ENCODE measurements at places on chromosomes 5 and 9.

DNA sequence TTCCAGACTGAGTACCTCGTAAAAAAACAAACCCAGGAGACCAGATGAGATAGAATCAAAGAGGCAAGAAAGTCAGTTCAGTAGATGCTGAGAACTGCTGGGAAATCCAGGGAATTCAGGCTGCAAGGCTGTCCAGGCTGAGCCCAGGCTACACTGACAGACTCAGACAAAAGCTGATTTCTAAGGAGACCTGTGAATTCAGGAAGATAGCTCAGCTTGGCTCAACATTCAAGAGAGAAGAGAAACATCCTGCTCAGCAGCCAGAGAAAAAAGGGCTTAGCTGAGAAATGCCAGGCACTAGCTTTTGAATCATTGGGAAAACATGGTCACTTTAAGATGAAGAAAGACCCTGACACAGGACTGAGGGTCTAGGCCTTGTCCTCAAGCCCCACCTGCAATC, 118.2 kb upstream of the SLC44A1 start:
- no peak for DNase-seq

DNA sequence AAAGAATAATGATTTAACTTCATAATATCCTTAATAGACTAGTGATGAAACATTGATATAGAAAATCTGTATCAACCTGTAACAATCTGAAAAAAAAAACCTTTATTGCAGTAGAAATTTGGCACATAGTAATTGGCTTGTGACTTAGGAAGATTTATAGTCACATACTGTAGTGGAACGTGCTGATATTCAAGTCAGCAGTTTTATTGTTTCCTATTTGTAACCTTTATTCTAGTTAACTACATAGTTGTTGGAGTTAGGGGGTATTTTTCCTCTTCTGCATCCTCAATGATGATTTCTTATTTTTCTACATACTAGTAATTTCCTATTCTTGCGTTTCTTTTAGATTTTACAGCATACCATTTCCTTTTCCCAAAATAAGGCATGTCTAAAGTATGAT, 14.5 kb upstream of the LRRC70 start:
- no peak for DNase-seq

DNA sequence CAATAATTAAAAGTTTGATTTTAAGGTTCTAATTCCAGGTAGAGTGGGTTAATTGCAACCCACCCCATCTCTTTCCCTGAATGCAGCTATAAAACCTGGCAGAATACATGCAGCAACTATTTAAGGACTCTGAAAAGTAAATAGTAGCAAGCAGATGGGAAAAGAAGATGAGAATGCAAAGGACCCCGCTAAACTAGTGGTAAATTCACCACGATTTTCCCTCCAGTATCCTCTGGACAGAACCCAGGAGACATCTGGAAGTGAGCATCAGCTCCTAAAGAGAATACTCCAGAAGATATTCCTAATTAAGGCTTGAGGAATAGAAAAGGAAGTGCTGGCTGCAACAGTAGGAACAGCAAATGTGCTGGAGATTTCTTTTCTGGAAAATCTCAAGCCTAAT, 170.9 kb downstream of the FRMD3 start:
- DNase-seq: no peak

DNA sequence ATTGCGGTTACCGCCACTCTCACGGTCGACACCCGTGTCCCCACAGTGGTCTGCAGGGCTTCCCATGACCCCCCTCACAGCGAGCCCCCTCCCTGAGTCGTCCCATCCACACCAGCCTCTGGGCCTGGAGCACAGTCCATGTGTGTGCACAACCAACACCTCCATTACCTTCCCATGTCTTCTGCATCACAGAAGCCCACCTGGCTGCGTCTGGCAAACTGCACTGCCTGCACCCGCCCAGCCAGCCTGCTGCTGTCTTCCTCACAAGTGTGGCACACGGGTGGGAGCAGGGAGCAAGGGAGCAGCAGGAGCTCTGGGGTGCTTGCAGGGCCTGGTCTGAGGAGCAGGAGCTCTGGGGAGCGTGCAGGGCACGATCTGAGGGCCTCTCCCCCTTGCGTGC, 415.3 kb upstream of the IRX4 start:
- no peak for DNase-seq

GRCh38 chr5:180135128-180135955, 63.8 kb upstream of the RNF130 start:
- peak; percentile 5 for DNase-seq

DNA sequence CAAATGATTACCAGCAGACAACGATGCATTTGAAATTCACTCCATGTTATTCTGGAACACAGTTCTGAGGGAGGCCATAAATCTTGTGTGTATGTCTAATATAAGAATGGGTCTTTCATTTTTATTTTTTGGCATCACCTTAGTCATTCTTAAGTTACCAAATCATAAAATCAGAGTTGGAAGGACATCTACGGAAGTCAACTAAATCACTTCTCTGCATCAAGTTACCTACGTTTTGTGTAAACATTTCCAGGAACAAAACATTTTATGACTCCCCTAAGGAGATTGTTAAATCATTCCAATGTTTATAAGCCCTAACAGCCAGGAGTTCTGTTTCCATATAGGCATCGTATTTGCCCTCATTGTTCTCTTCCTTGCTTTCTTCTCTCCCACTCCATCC, 378.2 kb downstream of the FAM170A start:
- DNase-seq: no peak

DNA sequence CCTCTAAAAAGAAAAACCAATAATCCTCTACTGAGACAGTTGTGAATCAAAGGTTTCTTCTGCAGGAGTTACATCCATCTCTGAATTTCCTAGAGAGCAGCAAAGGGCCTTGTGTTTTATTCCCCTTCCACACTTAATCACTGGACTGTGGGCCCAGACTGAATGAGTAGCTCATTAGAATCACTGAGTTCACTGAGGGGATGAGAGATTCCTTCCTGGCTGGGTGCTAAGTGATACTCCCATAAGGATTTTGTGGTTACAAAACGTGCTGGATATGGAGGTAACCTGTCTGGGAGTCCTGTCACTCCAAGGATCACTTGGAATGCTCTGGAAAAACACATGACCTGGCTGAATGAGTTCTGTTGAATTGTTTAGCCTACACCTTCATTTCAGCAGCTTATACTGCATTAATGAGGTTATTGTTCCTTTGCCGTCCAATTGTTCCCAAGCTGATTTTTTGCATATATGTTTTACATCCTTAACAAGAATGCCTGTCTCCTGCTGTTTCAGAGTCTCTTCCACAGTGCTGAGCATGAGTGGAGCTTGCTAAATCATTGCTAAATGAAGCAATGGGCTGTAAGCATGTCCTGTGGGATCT, 82.9 kb downstream of the MEF2C start:
- no peak for DNase-seq

DNA sequence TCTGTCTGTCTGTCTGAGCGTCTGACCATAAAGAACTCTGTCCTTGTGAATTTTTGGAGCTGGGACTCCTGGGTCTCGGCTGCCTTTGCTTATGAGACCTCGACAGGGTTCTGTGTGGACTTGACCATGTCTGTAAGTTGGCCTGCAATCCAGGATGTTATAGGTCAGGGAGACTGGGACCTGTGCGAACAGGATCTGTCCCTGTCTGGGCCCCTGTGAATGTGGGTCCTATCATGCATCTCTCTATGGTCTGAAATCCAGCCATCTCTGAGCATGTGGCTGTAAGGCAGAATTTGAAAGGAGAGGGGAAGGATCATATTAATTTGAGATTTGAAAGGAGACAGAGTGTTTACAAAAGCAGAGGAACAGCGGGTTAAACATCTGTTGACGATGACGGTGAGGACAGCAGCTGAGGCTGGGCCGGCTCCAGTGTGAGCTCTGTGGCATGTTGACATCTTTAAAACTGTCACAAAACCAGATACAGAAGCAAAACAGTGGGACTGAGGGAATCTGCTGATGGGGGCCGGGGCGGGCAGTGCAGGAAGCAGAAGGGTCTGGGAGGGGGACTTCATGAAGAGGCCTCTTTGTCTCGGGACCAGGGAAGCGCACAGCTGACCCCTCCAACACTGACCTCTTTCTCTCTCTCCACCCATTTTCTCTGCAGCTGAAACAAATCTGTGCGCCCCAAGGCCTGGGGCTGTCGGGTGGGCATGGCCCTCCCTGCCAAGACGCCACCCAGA, 19.1 kb upstream of the MVB12B start:
- DNase-seq: no peak
